AG08396 (cell line): ENCODE measurements at places on chromosomes 4 and X.

DNA sequence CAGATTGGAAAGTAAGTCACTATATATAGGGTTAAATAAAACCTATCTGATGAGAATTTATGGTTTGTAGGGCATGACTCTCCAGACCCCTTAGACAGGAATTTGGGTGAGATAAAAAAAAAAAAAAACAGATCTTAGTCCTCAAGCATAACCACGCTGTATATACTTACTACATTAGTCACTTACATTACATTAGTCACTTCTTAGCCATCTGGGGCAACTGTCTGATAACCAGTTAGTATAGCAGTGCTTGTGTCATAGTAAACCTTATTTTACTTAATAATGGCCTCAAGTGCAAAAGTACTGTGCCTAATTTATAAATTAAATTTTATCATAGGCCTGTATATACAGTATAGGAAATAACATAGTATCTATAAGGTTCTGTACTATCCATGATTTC, 60.2 kb upstream of the RPS6KA6 start:
- peak; percentile 18 for DNase-seq

GRCh38 chrX:9887659-9888297, 79.4 kb upstream of the CLDN34 start:
- no peak for DNase-seq

DNA sequence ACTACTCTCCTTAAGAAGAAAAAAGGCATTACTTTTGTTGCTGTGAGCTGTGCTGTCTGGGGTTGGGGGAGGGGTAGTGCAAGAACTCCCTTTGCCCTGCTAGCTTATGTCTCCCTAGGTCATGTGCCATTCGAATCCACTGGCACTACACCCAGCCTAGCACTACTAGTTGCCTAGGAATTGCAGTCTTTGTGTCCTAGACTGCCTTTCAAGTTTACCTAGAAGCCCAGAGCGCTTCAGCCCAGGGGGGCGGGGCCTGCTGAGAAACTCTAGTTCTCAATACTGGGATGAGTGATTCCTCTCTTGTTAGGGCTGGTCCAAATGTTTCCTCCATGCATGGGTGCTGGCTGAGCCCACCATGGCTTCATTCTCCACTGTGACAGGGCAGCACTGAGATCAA, 1011.5 kb downstream of the PCDH19 start:
- no peak for DNase-seq

- no peak for DNase-seq
These were observed 94.0 kb upstream of the DKK2 start for GRCh38 chr4:107130157-107130556.

DNA sequence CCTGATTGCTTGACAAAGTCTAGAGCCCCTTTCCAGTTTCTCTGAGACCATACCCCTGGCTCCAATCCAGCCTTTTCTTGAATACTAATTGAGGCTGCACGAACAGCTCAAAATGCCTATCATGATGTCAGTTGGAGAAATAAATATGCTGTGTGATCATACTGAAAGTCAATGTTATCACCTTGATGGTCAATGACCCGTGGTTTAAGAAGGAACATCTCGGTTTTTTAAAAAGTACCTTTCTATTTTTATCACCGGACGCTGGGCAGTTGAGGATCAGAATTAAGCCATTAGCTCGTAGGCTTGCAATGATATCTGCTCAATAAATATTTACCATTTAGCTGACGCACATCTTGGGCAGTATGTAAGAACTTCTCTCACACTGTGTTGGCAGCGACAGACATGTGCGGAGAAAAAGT, 852 bp upstream of the WDR44 start:
- DNase-seq, result no peak

- DNase-seq, result peak; percentile 84
These were observed 58.0 kb upstream of the DDX3X start for GRCh38 chrX:41275661-41276609.
